GM23338 (cell line): ENCODE measurements at places on chromosomes 2 and 18. TPM values are rescaled to one million over a fixed set of nuclear protein-coding genes. Genes with fewer than 3 reads are reported as not detected.

DNA sequence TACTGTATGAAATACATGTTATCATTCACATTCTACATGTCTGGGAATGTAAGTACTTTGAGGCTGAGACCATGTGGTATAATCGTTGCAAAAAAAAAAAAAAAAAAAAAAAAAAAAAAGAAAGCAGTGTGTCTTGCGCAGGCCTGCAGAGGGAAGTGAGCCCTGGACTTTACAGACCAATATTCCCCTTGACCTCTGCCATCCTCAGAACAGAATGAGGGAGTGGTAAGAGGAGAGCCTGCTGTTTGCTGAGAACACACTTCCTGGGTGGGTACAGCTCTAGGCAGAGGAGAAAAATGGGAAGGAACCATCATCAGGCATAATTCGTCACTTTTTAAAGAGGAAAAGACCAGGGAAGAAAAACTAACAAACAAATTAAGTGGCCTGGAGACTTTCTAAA, 28.8 kb upstream of the TBC1D8 start:
- no peak for DNase-seq

DNA sequence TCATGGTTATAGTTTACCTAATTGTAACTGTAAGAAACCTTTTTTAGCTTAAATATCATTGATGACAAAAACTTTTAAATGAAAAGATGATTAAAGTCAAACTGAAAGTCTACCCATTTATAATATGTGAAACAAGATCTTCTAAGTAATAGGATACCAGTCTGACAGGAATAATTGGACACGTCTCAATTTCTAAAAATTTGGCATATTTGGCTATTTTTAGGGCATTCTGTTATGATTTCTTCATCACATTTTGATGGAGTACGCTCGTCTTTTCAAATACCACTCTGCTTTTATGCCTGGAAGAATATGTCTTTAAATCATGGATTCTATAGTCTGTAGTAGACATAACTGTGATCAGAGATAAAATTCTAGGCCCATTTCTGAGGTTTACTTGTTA, 1.3 kb downstream of the R3HDM1 start:
- DNase-seq, result no peak

DNA sequence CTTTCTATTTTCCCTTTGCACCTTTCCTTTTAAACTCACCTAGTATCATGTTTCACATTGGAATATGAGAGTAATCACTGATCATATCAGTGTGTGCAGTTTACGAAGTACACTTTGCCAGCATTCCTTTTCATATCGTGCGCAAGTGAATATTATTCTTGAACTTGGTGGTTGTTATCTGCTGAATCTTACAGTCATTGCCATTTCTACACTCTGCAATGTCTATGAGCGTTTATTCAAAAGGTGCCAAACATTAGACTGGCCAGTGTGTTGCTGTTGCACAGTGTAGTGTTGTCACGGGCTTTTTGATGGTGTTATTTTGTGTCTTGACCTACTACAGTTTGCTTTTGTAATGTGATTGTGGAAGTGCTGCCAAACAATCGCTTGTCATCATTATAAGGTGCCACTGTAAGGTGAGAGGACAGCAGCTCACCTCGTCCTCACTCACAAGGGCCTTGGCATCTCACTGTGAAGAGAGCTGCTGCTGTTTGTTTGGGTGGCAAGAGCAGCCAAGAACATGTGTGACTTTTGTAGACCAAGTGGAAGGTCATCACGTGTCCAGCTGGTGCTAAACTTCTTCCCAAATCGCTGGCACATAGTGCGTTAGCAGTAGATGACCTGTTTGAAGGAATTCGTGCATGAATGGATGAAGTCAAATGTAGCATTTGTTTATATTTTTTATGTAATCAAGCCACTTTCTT, 113.3 kb downstream of the MYO1B start:
- DNase-seq, result no peak

GRCh38 chr2:62895632-62896009, 155.0 kb upstream of the OTX1 start:
- DNase-seq, result no peak

GRCh38 chr2:12606472-12607000, 110.2 kb upstream of the TRIB2 start:
- no peak for DNase-seq

GRCh38 chr2:196961889-196962288, 35.4 kb upstream of the PGAP1 start:
- DNase-seq, result no peak

DNA sequence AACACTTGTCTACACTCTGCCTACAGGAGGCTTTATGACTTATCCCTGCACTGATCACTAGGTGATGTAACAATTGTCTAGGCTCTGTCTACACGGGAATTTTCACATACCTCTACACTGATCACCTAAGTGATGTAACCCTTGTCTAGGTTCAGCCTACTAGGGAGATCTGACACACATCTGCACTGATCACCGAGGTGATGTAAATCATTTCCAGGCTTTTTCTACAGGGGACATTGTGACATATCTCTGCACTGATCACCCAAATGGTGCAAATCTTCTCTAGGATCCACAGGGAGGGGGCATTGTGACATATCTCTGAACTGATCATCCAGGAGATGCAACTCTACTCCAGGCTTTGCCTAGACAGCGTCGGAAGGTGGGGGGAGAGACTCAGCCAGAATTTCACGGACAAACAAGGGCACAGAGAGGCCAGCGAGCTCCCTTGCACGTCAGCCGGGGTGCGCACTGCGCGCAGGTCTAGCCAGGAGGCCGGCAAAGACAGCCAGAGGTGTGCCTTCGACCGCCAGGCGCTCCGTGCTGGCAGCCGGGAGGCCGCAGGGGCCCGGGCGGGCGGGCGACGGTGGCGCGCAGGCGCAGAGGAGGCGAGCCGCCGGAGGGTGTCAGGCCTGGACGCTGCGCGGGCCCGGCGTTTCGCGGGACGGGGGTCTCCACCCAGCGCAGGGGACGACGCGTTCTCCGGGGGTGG, 46.9 kb upstream of the USP14 start:
- peak; percentile 79 for DNase-seq

DNA sequence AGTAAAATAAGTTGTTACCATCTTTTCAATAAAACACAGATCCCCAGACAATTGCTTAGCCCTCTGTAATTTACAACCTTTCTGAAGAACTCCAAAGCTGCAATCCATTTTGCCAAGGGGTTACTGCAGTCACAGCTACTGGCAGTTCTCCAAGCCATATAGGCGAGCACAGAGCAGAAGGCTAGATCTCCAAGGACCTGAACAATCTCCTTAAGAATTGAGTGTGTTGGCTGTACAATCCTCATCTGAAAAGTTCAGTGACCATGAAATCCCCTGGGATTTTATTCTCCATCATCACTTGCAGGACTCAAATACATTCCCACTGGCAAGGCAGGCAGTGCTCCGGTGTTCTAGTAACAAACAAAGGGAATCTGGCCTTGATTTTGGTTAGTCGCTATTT, 103.9 kb upstream of the LRP1B start:
- no peak for DNase-seq

The REEP1 gene
- total RNA-seq, result 1.6 and 4.5 TPM in 2 replicates

The IL36A gene
- total RNA-seq, result not detected in 2 replicates

The ZNF236 gene
- 10.1 and 16.3 TPM in 2 replicates for total RNA-seq

The B4GALT6 gene
- total RNA-seq, result 33.8 and 40.4 TPM in 2 replicates

The GDF7 gene
- total RNA-seq, result 0.19 and 0.52 TPM in 2 replicates

The PIGN gene
- 30.3 and 33.0 TPM in 2 replicates for total RNA-seq

The KIAA2012 gene
- 0.03 TPM in 1 of 2 replicates, not detected in the other for total RNA-seq
